ENCODE measurements at places on chromosomes 4 and X. TPM values are rescaled to one million over a fixed set of nuclear protein-coding genes. Genes with fewer than 3 reads are reported as not detected.

DNA sequence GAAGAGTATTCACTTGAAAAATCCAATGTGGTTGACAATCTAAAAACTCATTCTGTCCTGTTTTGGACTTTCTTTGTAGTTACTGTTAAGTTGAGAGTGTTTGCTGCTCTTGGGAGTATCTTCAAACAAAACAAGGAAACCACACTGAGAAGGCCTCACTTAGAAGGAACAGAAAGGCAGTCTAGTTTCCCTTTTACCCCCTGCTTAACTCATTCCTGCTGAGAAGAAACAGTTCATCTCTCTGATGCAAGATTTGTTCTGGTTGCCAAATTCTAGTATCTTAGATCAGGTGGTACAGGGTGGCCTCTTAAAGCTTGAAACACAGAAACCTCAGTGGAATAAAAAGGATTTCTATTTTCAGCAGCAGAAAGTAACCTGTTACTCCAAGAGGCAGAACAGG lies 41.4 kb downstream of the GUCY2F start:
- no peak for DNase-seq

GRCh38 chr4:152382057-152382785 lies 153.7 kb downstream of the FBXW7 start:
- peak; percentile 4 for DNase-seq

DNA sequence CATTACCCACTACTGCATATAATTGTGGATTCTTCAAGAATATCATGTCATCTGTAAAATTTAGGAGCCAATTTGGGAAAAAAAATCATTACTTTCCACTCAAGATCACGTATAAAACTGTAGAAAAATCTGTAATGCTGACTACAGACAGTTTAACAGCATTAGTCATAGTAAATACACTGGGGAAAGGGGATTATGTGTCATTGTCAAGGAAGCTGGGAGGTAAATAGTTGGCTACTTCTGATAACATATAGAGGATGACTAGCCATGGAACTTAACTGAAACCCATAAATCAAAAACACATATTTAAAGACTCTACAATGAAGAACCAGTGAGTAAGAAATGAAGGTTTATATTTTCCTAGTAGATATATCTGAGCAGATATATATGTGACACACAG lies 1666.4 kb upstream of the IGFBP7 start:
- peak; percentile 3 for DNase-seq

- DNase-seq, result peak; percentile 49
Measured at GRCh38 chr4:56698329-56698728, 17.2 kb upstream of the HOPX start.

DNA sequence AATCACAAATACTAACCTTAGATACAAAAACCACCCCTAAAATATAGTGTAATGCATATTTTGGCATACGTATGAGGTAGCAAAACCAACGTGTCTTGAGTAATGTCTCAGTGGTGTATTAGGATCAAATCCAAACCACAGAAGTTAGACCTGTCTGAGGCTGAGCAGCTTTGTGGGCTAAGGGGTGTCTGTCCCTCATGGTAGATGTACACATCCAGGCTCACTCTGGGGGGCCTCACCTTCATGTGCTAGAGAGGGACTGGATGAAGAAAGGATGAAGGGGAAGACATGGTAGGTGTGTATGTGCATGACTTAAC lies 188.0 kb upstream of the TBC1D9 start:
- peak; percentile 43 for DNase-seq

GRCh38 chr4:37652747-37653527 lies 33.2 kb downstream of the RELL1 start:
- peak; percentile 34 for DNase-seq

DNA sequence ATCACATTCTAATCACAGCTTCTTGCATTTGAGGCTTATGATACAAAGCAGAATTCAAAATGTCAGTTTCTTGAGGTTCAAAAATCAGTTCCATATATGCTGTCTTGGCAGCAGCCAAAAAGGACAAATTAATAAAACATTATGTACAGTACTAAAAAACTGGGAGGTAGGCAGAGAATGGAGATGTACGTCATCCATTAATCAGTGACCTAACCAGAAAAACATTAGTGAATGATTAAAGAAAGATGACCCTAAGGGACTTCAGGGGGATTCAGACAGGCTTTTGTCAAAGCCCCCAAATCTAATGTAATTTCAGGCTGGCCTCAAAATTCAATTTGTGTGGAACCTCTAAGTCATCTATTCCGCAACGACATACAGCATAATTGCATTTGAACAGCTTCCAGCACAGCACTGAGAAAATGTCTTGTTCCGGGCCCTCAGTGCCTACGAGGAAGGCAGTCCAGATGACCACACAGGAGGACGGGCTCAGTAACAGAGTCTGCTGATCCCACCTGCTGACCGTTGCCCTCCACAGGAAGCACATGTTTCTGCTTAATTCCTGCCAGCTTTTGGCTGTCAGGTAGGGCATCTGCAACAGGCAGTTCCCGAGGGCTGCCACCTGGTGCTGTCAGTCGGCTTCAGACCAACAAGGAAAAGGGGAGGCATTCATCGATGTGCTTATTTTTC lies 83.8 kb upstream of the HHIP start:
- DNase-seq, result no peak

- no peak for DNase-seq
Measured at GRCh38 chr4:81826817-81827424, 355.2 kb upstream of the RASGEF1B start.

- no peak for DNase-seq
Measured at GRCh38 chr4:79676705-79677104, 268.7 kb upstream of the GK2 start.

DNA sequence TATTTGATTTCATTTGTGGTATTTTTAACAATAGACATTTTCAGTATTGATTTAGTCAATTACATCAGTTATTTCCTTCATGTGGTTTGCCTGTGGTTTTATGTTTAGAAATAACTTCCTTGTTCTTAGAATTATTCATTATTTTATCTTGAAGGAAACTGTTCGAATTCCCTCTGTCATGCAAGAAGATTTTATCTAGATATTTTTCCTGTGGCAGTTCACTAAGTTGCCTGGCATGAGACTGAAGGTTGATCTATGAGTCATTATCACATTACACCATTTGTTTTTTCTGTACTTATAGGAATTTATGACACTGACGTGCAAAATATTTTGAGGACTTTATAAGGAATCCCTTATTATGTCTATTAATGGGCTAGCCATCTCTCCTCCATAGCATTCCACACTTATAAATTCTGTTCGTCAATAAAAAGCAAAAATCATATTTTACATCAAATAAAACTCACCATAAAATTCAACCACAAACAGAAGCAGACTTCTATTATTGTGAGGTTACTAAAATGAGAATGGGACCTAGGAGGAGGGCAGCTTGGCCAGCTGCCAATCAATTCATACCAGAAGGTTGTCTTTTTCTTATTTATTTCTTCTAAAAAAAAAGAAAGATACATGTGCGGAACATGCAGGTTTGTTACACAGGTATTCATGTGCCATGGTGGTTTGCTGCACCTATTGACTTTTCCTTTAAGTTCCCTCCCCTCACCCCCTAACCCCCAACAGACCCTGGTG lies 179.0 kb downstream of the KCNIP4 start:
- DNase-seq, result peak; percentile 89

GRCh38 chr4:174611792-174612191 lies 89.5 kb upstream of the HPGD start:
- no peak for DNase-seq

DNA sequence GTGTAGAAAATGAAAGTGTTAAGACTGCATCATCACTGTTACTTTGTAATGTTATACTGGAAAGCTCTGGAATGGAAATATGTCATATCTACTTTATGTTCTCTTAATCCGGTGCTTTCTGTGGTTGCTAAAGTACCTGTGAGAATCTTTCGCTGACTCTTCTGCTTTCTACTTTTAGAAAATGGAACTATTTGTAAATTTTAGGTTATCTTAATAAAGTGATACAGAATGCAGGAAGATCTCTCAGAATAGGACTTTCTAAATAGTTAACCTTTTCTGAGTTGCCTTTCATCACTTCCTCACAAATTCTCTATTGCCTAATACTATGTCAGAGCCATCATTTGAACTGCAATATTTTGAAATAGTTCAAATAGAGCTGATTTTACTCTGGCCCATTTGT lies 69.3 kb downstream of the BMP2K start:
- DNase-seq, result no peak

DNA sequence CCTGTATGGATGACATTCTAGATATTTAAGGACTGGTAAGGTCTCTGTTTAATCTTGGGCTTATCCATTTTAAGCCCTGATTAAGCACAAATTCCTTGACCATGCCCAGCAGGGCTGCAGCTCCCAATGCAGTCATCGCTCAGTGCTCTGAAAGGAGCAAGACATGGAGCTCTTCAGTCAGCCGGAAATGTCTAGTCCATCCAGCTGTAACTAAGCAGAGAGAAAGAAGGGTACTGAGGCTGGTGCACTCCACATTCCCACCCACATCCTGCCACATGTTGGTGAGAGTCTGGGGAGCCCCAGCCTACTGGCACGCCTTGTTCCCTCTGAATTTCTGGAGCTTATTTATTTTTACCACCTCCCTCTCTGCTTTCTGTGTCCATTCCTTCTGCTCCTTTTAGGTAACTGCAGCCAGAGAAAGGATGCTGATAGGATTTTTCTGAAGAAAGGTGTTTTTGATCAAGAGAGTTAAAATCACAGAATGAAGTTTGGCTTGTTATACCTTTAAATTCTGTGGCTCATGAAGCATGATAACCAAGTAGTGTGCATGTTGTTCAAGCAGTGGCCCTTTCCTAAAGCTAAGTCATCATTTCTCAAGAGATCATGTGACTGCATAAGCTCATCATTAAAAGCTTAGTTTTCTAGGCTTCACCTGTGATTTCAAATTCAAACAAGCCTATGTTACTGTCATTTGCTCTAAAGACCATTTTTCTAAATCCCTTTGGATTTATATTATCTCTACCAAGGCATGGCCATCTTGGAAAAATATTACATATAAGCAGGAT lies 74.0 kb downstream of the GALNT7 start:
- DNase-seq, result peak; percentile 3

- peak; percentile 62 for DNase-seq
Measured at GRCh38 chrX:42219231-42219630, 295.9 kb upstream of the CASK start.

- DNase-seq, result peak; percentile 1
Measured at GRCh38 chr4:134812611-134813010, 611.0 kb upstream of the PABPC4L start.

DNA sequence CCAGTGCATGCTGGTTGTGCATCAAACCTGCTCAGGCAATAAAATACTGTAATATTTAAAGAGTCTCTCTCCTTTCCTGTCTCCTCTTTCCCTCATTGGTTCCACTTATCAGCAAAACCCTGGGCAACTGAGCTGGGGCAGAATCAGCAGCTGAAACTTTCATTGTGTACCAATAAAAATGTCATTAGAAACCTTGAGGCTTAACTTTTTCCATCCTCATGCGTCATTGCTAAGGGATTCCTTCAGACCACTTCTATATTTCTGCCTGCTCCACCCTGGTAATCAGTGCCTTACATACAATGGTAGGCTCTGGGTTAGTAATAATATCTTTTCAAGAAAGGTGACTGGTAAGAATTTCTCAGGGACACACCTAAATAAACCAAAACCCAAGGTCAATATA lies 880.3 kb downstream of the RPA4 start:
- no peak for DNase-seq

- DNase-seq, result no peak
Measured at GRCh38 chr4:117971403-117971802, 62.9 kb upstream of the NDST3 start.

GRCh38 chr4:118270492-118270891 lies 82.3 kb downstream of the PRSS12 start:
- peak; percentile 34 for DNase-seq

GRCh38 chr4:107552306-107552705 lies 167.7 kb downstream of the PAPSS1 start:
- DNase-seq, result no peak

DNA sequence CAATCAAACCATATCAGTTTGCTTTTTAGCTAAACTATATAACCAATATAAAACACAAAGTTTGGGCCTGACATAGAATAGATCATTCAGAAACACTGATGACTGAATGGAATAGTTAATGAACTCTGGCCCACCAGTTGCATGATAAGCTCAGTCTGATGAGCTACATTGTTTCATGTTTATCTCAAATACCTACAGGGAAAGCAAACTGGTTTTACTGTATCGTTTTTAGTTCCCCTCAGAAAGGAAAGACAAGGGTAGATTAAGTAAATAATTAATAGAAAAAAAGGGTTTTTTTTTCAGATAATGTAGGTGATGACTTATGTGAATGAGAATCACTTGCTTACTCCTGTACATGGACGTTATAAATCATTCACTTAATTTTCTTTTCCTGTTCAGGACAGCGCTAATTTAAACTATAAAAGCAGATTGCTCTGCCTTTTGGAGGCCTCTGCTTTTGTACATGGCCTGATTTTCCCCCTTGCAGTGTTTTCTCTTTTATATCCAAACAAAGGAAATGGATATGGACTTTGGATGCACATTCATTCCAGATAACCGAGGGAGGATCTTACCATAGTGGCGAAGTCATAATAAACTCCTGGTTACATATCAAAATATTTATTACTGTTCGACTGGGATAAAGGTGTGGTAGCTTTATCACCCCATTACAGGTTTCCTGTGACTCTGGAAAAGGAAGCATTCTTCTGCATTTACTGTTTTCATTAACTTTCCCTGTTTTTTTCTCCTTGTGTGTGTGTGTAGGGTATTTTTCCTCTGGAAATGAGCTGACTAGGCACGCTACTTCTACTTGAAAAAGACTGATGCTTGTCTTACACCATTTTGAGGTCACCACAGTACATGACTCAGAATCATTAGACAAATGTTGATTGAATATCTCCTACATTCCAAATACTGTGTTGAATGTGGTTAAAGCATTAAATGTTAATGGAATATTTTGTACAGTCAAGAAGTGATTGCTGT lies 373.1 kb upstream of the HS3ST1 start:
- DNase-seq, result no peak

The MAGEC1 gene
- 0.79 TPM for total RNA-seq

The CENPI gene
- total RNA-seq, result 69.2 TPM

The STAP1 gene
- total RNA-seq, result not detected

The ASIC5 gene
- not detected for total RNA-seq

The IL21 gene
- total RNA-seq, result not detected

The NDST3 gene
- total RNA-seq, result 0.07 TPM

The ITM2A gene
- total RNA-seq, result not detected

The HPSE gene
- total RNA-seq, result 7.6 TPM

The NPFFR2 gene
- not detected for total RNA-seq

The GYPE gene
- total RNA-seq, result not detected

The RBMXL3 gene
- total RNA-seq, result not detected

The ASB9 gene
- total RNA-seq, result 16.0 TPM

The CRMP1 gene
- total RNA-seq, result not detected

The MUC7 gene
- total RNA-seq, result not detected

The GPR119 gene
- not detected for total RNA-seq

The SPATA18 gene
- not detected for total RNA-seq

The P2RY10 gene
- total RNA-seq, result not detected

The RRH gene
- not detected for total RNA-seq

The PTCHD1 gene
- not detected for total RNA-seq

The ADAM29 gene
- total RNA-seq, result not detected

Data from M059J (cell line).